Activated CD4-positive, alpha-beta T cell treated with anti-CD3 and anti-CD28 coated beads, Interleukin-2, Interleukin-6, amounts not matched to agents 100 ng/mL and 50 ng/mL, durations not matched to agents 16 hours and 8 hours (primary cell): ENCODE measurements at places on chromosomes 6 and 20.
A peak's percentile ranks its signal among the peaks of the same experiment; 100 is the strongest.

- DNase-seq, result no peak
These were observed 155.0 kb downstream of the CDH26 start for GRCh38 chr20:60113024-60113724.

GRCh38 chr6:62217866-62218265 is 68.2 kb downstream of the KHDRBS2 start:
- DNase-seq, result no peak

DNA sequence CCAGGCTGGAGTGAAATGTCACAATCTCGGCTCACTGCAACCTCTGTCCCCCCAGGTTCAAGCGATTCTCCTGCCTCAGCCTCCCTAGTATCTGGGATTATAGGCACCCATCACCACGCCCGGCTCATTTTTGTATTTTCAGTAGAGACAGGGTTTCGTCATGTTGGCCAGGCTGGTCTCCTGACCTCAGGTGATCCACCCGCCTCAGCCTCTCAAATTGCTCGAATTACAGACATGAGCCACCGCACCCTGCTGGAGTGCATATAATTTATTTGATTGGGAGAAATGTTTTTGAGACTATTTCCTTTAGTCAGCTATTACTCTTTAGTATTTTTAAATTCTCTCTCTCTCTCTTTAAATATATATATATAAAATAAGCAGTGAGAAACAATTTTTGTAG is 29.8 kb downstream of the FAM83B start:
- no peak for DNase-seq

DNA sequence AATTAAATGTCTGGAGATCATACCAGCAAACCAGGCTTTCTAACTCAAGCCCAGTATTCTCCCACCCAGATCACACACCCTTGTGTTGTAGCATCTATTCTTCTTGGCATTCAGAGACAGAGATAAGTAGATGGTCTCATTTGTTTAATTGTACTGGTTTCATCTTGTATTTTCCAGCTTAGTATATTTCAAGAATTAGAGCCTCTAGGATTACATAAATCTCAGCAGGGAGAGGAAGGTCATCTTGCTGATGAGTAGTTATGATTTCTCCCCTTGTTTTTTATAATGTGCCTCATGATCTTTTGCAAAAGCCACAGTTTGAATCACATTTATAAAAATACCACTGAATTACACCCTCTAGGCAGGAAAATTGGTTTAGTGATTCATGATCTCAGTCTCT is 106.6 kb upstream of the NRSN1 start:
- DNase-seq, result no peak

DNA sequence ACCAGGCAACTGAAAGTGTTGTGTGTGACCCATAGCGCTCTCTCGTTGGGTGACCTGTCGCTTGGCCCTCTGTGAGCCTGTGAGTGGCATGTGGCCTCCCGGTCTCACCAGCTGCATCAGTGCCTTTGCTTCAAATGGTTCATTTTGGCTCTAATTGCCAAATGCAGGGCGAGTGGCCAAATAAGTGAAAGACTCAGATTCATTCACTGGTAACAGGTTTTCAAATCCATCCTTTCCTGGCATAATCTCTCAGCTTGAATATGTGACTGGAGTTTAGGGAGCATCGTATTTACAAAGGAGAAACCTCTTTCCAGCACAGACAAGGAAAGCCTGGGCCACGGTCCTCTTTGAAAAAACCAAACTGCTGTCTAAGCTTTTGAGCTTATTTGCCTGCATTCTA is 321.6 kb upstream of the QKI start:
- DNase-seq, result no peak

- peak; percentile 23 for DNase-seq
These were observed 50.6 kb downstream of the SLC22A3 start for GRCh38 chr6:160398674-160399271.

- DNase-seq, result no peak
These were observed 7.0 kb downstream of the KCNB1 start for GRCh38 chr20:49475292-49476015.

GRCh38 chr6:26273673-26274588 is 91.1 kb upstream of the BTN3A2 start:
- DNase-seq, result peak; percentile 62

DNA sequence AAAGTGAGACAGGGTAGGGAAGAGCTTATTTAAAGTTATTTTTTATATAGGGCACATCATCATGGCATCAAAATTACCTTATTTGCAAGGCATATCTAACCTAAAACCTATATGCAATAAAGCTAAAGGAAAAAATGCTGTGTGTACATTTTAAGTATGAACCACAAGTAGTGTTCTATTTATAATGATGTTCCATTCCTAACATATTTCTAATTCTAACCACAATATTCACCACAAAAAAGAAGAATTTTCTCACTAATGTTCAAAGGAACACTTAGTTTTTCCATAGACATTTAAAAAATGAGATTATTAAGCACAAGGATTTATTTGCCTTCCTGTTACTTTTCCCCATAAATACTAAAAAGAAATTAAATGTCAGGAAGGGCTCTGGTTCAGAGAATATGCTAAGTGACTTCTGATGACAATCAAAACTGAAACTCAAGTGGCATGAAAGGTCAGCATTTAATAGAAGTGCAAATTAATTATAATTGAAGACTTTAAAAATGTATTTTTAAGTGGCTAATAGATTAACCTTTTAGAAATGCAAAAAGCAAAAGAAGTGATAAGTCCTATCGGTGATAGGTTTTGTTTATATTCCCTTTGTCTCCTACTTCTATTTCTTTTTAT is 25.1 kb downstream of the GPR63 start:
- no peak for DNase-seq

- no peak for DNase-seq
These were observed 52.4 kb downstream of the RALY start for GRCh38 chr20:34045930-34046725.

- no peak for DNase-seq
These were observed 106.8 kb upstream of the RIPOR2 start for GRCh38 chr6:25042536-25042935.
